ENCODE measurements at places on chromosomes 12 and 14.

GRCh38 chr12:9870286-9870866 lies 1.2 kb upstream of the CLEC2B start:
- no peak for DNase-seq

DNA sequence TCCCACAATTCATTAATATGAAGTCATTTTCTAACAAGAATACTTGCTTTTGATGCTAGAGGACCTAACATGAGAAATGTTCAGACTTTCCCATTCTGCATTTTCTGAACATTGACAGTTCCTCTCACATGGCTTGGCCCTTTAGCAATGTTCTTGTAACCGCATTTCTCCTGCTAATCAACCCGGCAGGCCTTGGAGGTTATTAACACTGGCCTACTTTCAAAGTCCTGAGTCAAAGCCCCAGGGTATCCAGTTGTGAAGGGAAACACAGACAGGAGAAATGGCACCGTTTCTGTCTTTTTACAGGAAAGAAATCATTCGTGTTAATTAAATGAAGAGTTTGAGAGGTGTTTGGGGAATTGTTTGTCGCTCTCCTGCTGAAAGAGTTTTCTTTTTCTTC lies 446.5 kb upstream of the MIS18BP1 start:
- no peak for DNase-seq

DNA sequence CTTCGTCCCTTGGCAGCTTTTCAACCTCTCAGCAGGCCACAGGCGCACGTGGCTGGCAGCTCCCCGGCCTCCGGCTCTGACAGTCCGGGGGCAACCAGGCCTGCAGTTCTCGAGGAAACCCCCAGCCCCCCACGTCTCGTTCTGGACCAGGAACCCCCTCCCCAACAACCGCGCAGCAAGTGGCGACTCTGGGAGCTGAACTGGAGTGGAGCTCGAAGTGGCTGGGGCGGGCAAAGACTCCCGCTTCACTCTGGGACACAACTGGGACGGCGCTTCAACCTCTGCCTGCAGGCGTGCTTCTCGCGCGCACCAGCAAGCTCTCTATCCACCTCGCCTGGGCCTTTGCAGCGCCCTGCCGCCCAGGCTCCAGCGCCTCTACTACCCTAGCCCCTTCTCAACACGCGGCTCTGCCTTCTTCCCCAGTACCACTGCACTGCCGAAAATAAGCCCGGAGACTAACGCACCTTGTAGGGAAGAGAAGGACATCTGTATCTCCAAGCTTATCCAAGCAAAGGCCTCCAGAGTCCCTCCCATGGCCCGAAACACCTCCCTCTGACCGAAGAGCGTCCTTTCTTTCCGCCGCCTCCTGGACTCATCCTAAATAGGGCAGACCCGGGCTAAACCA lies 2.4 kb upstream of the NKX2-1 start:
- DNase-seq, result no peak

DNA sequence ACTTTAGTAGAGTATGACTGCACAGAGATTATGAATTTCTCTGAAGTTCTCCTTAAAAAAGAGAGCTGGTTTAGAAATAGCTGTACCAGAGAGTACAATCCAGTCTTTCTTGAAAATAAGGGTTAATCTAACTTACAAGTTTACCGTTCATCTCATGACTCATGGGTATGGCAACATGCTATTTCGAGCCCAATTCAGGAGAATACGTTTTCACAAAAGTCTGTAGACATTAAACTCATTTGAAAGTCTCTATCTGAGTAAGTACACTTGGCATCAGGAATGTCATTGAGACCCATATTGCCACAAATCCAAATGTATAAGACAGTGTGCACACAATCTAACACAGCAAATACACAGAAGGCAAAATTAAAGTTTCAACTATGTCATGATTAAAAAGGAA lies 160.5 kb downstream of the PIK3C2G start:
- no peak for DNase-seq

DNA sequence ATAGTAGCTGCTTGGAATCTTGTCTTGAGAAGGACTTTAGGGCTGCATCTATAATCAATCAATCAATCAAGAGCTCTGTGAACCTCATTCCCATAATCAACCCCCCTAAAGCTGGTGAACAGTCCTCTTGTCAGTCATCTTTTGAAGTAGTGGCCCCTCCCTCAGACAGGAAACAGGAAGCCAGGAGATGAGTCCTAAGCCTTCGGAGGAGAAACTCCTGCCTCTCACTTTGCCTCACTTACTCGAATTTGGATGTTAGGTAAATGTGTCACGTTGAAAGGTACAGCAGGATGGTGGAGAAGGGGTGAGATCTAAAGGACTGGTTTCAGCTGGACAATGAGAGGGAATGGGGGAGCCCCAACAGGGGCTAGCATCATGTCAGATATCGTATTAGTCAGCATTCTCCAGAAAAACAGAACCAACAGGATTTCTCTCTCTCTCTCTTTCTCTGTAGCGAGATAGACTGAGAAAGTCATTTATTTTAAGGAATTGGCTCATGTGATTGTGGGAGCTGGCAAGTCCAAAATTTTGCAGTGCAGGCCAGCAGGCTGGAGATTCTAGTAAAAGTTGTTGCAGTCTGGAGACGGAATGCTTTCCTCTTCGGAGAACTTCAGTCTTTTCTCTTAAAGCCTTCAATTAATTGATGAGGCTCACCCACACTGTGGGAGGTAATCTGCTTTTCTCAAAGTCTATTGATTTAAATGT lies 144.4 kb upstream of the PWP1 start:
- no peak for DNase-seq

DNA sequence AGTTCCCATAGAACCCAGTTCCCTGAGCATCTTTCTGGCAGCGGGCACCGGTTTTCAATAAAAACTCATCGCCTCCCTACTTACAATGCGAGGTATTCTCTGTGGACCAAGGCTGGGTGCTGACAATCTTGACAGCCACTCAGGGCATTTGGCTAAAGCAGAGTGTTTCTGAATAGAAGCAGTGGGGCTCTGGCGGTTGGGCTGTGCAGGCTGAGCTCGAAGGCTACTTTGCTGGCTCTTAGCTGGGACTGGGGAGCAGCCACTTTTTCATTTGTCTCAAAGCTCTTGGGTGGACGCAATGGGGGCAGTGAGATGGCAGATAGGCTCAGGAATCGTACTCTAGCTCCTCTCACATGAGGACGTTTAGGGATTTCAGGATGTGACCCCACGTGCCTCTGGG lies 151.8 kb downstream of the UNC79 start:
- DNase-seq, result no peak

- no peak for DNase-seq
Observed at GRCh38 chr12:27499377-27499776, 24.6 kb upstream of the PPFIBP1 start.

All from ovary (tissue), 10 donors.